ENCODE measurements at places on chromosomes 7 and 10.

DNA sequence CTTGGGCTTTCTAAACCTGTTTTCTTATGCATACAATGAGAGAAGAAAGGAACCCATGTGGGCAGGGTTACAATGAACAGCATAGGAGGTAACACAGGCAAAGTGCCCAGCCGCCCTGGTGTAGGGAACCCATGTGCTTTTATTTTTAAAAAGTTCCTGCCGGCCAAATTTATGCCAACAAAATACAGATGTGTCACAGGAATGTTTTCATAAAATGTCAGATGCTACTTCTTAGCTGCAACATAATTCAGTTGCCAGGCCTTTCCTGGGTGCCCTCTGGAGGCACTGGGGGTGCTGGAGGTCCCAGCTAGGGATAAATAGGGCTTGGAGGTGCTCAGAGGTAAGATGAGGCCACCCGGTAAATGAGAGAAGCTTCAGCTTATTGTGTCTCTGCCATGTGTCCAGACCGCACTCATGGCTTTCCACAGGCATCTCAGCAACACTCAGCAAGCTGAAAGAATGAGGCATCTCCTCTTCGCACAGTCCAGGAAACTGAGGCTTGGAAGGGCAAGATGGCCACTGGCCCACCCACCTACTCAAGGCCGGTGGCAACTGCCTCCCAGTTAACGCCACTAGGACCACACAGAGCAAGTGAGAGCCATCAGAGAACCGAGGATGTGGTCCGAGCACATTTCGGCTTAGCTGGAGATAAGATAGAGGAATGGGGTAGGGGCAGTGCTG is 58.3 kb downstream of the CPXM2 start:
- DNase-seq = no peak

DNA sequence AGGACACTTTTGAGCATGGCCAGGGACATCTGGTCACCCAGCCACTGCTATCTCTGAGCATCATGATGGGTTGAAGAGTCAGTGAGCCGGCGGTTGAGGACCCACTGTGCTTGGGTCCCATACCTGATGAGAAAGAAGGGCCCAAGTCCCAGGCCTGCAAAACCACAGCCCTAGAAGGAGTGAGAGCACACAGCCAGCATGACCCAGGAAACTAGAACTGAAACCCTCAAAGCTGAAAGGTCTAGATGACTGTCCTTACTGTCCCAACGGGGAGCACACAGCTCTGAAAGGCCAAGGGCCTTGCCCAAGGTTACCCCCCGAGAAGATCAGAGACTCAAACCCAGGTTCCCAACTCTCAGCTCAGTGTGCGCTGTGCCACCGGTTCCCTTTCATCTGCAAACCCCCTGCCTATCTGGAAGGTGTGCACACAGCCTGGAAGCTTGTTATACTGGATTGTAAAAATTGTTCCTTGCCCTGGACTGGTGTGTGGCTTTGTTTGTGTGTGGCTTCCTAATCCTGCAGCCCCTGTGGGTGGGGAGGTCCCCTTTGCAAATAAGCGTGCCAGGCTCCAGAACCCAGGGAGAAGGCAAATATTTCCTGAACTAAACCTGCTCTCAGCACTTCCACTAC is 22.6 kb upstream of the PSAP start:
- DNase-seq = no peak

DNA sequence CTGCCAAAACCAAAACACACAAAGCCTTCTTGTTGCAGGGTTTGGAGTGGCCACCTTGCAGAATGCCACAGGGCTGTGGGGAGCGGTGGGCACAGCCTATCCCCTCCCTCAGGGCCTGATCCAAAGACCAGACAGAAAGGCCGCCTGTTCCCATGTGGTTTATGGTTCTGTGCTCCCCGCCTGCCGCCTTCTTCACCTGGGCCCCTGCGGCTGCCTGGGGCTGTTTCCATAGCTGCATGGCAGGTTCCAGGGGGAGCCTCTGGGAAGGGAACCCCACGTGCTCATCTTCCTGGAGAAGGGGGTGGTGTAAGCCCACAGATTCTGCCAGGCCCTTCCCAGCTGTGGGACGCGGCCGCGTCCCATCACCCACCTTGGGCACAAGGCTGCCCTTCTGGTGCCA is 70.7 kb upstream of the EZH2 start:
- no peak for DNase-seq

- no peak for DNase-seq
Measured at GRCh38 chr10:101807158-101807557, 11.1 kb downstream of the OGA start.

DNA sequence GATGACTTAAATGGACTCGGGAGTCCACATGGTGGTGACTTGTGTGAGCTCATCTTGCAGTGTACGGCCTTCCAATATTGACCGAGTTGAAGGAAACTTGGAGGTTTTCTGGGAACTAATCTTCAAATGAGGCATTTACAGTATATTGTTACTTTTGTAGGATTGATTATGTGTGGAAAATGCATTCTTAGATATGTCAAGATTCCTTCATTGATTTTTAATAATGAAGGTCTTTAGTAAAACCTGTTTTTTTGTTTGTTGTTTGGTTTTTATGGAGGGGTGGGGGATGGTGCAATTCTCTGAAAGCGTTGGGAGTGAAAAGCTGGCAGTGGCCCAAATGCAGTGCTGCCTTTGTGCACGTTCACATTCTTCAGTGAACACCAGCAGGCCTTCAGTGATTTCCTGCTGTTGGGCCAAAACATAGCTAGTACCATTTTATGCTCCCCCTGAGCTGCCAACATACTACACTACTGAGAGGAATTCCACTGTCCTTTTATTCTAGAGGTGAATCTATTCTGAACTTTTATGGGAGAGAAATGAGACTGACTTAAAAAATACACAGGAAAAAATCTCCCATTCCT is 50.4 kb downstream of the CCNY start:
- DNase-seq = no peak

DNA sequence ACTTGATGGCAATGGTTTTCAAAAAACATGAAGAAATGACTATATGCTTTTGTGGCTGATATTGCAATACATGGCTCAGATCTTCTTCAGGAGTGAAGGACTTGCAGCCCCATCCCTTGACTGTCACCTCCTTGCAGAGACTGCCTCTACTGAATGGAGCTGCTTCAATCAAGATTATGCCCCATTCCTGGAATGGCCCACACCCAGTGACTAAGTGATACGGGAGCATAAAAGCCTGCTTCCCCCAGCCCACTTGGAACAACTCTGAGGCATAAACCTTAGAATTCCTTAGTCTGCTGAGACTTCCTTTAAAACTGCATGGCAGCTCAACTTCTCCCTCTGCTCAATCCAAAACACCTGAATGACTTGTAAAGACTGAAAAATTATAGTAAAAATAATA is 957.1 kb downstream of the SORCS3 start:
- DNase-seq = no peak

DNA sequence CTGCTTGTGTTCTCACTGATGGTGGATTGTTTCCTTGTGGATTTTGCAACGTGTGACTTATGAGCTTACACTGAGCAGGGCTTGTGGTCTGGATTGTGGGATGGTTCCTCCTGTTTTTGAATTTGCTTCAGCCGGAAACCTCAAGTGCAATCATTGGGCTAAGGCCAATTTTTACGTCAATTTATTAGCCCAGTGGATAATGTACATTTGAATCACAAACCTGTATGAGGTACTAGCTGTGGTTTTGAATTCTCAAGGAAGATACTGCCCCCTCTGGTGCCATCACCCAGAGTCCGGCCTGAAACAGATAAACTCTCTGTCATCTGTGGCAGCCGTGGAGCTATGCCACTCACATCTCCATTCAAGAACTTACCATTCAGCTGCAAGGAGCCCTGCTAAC is 7.3 kb upstream of the ZNF777 start:
- no peak for DNase-seq

DNA sequence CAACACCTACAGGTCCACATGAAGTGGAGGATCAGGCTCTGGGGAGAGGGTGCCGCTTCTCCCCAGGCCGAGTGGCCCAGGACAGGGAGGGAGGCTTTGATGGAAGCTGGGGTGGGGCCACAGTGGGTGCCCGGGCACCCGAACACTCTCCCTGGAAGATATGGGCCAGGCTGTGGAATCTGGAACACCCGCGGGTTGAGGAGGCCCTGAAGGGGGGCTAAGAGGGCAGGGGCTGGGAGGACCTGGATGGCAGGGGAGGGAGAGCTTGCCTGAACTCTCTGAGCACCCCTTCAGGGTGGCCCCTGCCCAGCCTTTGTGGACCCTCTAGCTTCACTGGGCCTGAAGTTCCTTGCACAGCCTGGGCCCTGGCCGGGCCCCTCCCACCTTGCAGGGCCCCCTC is 4.5 kb upstream of the NKX6-2 start:
- DNase-seq = no peak

GRCh38 chr10:91054325-91054724 is 133.4 kb upstream of the ANKRD1 start:
- DNase-seq = peak; percentile 63

DNA sequence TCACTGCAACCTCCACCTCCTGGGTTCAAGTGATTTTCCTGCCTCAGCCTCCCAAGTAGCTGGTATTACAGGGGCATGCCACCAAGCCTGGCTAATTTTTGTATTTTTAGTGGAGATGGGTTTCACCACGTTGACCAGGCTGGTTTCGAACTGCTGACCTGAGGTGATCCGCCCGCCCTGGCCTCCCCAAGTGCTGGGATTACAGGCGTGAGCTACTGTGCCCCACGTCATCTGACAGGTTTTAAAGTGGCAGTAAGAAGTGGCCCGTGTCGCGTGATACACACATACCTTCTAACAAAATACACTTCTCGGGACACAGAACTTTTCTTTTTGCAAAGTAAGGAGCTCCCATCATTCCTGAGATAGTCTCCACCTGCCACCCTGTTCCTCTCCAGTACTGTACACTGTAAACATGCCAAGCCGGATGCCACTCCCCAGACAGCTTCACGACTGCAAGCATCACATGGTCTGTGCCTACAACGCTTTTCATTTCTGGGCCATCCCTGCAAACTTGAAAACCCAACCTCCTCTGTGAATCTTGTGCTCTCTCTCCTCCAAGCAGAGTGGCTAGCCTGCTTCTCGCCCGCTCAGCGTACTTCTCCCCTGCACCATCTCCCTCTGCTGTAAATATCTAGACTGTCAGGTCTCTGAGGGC is 256.3 kb upstream of the KLF14 start:
- no peak for DNase-seq

DNA sequence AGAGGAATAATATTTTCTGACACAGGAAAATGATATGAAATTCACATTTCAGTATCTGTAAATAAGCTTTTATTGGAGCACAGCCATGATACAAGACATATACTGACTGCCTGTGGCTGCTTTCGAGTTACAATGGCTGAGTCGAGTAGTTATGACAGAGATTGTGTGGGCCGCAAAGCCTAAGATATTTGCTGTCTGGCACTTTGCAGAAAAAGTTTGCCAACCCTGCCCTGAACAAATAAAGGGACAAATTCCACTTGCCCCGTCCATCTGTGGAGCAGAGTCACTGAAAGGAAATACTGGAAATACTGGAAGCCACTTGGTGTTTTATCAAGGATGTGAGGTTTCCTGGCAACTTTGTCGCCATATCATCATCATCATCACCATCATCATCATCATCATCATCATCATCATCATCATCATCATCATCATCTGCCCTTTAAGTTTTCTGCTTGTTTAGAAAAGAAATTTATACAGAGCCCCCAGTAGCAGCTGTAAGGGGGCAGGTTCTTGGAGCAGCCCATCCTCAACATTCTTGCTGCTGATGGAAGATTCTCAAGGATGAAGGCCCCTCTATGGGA is 85.8 kb downstream of the TCF7L2 start:
- DNase-seq = no peak

GRCh38 chr10:121926157-121926556 is 1.7 kb downstream of the ATE1 start:
- no peak for DNase-seq

DNA sequence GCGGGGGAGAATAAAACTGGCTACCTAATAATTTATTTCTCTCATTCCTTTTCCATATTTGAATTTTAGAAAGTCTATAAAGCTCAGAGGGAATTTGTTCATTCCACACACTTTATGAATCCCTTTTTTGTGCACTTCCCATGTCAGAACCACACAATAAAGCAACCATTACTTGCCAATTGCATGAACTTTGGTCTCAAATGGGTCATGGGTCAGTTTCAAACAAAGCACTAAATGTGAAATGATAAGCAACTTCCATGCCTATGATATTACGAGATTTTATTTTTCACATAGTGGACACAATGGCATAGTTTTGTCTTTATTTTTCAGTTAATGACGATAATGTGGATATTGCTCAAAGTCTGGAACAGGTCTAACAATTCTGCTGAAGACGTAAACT is 18.6 kb upstream of the RELN start:
- no peak for DNase-seq

GRCh38 chr10:78935697-78936407 is 132.9 kb upstream of the ZMIZ1 start:
- no peak for DNase-seq

DNA sequence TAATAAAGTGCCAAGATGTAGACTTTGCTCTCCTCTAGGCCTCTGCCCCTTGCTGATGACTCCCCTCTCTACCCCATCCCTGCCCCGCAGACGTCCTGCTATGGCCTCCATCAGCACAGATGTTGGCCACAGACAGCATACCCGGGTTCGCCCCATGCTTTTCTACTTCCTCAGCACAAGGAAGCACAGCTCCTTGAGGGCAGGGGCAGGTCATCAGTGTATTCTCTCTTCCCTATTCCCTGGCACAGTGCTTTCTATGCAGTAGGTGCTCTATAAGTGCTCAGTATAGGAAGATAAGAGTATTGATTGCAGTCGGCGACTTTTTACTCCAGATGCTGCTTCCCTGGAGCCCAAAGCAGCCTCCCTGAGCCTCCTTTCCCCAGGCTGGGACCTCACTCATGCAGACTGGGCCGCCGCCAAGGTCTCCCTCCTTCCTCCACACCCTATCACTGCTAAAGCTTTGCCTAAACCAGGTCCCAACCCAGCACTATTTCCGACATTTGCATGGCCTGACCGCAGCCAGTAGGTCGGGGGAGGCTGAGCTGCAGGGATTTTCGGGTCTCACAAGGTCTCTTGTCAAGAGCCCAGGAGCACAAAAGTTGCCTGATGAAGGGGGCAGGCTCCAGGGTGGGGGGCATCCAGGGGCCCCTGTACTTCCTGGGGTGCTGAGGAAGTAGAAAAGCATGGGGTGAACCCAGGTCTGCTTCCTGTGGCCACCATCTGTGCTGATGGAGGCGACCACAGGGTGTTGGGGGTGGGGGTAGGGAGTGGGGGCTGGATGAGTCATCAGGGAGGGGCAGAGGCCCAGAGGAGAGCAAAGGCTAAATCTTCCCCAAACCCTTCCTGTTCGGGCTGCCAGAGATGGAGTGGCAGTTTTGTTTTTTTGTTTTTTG is 8.0 kb downstream of the CALHM3 start:
- DNase-seq = no peak

- DNase-seq = no peak
Measured at GRCh38 chr10:22468570-22469320, 123.4 kb downstream of the SPAG6 start.

- DNase-seq = peak; percentile 63
Measured at GRCh38 chr7:2537981-2538851, 17.1 kb downstream of the BRAT1 start.

Data from islet precursor cell (in vitro differentiated cells).